Cortex of kidney (tissue), 1 donor: ENCODE measurements at places on chromosomes 1 and 21.

DNA sequence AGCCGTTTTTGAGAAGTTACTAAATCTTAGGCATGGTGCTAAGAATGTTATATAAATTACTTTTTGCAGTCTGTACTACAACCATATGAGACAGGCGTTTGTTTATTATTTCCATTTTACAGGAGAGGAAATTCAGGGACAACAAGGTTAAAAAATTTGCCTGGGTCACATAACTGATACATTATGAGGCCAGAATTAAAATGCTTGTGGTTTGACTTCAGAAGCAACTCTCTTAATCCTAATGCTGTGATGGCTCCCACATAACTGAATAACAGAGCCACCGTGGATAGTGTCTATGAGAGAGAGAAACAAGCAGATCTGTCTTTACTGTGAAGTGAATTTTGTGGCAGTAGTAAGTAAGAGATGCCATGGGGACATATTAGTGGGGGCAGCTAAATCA lies 184.9 kb downstream of the NCAM2 start:
- no peak for DNase-seq

GRCh38 chr21:36059823-36060158 lies 535 bp downstream of the SETD4 start:
- DNase-seq: no peak

DNA sequence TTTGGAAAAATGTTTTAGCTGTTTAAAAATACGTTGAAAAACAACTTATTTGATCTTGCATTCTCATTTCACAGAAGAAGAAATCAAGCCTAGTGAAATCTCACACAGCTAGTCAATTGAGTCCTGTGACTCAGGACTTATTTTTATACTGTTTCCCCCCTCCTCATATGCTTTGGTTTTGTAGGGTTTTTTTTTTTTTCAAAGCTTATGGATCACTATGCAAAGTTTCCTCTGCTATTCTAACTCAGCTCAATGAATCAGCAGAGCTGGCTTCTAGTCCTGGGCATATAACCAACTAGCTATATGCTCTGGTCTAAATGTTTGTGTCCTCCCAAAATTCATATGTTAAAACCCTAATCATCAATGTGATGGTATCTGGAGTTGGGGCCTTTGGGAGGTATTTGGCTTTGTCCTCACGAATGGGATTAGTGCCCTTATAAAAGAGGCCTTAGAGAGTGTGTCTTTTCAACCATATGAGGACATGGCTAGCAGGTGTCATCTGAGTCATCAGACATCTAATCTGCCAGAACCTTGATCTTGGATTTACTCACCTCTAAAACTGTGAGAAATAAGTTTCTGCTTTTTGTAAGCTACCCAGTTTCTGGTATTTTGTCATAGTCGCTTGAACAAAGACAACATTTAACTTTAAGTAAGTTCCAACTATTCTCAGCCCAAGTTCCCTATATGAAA lies 317.2 kb upstream of the C1orf87 start:
- DNase-seq: no peak

DNA sequence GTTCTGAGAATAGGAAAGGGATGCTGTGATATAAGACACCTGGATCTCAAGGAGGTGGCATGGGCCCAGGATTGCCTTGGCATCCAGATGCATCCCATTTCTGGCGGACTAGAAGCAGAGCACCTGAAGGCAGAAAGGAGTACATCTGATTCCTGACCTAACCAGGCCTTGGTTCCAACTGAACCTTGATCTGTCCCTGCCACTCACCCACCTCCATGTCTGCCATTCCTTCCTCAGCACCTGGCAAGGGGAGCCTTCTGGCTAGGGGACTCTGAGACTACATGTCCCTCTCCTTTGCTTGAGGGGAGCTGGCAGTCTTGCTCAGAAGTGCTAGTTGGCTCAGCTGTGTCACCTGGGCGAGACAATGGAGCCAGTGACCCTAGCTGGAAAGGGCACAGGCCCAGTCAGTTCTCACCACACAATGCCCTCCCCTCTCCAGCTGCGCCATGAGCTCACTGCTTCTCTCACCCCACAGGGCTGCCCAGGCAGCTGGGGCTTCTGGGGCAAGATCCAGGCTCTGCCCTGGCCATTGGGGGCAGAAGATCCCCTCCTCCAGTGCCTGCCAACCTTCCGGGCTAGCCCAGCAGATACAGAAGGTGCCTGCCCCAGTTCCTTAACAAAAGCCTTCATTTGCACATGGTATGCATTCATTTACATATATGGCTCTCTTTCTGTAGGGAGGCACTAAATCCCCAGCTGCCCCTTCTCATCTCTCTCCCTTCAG lies 2.9 kb downstream of the IGSF8 start:
- no peak for DNase-seq

GRCh38 chr1:190303501-190303900 lies 174.2 kb downstream of the BRINP3 start:
- DNase-seq: no peak

GRCh38 chr1:229454056-229454455 lies 20.2 kb upstream of the ACTA1 start:
- no peak for DNase-seq

DNA sequence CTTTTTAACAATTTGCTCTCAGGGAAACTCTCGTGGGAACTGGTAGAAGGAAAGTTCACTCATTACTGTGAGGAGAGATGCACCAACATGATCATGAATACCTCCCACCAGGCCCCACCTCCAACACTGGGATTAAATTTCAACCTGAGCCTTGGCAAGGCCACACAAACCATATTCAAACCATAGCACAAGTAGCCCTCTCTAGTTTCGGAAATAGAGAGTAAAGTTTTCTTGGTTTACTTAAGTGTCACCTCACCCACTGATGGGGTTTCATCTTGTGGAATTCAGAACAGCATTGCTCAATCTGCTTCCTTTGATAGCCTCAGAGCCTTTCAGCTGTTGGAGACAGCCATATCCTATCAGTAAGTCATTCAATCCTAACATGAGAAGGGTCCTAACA lies 25.5 kb upstream of the CCSAP start:
- DNase-seq: no peak

DNA sequence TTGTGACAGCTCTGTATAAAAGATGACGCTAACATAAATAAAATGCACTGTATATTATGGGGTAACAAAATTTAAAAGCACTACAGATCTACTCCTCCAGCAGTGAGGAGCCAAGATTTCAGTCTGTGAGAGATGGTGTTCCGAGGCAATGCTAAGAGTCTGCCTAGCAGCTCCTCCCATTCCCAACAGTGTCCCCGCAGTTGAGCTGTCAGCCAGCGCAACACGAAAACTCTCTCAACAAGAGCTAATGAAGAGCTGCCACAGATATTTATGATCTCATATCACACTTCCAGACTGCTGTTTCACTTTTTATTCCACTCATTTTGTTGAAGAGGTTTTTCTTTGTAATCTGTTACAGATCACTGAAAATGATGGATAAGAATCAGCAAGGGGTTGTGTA lies 53.9 kb upstream of the ESRRG start:
- DNase-seq: no peak

DNA sequence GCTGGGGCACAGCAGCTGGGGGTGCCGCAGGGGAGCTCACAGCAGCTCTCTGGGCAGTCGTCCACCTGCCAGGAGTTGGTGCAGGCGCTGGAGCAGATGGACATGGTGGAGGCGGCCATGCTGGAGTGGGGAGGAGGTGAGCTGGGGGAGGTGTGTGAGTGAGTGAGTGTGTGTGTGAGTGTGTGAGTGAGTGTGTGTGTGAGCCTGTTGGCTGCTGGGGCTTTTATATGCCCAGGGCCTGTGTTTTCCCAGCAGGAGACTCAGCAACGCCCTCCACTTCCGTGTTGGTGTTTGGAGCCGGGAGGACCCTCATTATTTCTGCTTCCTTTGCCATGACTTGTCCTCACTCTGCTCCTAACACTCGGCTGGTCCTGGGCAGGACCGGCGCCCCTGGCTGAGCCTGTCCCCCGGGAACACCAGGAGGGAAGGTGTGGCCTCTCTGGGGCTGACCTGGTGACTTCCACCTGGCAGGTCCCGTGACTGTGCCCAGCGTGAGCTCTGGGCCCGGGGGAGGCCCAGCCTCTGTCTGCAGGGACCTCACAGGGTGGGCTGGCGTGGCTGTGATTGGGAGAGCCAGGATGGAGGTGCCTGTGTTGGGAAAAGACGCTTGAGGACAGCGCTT lies at the start of gene KRTAP10-2:
Gene KRTAP10-2, minus strand, starts transcription at position 166 of the 622 bp plus-strand sequence. Its CDS starts 47 bp downstream, at position 119.
- no peak for DNase-seq

DNA sequence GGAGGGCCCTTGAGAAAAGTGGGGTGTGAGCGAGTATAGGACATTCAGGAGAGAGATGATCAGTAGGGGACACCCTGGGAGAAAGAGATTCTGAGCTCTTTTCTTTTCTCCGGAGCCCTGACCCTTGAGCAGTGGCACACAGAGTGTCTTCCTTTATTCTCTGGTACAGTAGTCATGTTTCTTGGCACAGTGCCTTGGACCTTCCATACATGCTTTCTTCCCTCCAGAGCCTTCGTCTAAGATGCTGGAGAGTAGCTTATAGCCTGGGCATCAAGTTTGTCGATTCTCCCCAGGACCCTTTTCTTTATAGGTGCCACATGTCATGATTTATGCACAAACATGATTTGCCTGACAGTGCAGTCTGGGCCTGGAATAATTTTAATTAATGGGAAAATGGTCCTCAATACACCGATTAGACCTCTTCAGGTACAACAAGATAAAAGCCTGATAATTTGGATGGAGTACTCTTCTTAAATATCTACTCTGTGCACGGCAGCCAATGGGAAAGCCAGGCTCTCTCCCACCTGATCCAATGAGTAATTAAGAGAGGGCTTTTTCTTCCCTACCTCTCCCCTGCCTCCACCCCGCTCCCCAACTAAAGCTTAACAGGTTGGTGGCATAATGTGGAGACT lies at the start of gene TBX19:
Gene TBX19, plus strand, starts transcription at position 582 of the 632 bp plus-strand sequence. CDS start 214 bp downstream, outside the sequence.
- DNase-seq: no peak

- no peak for DNase-seq
Observed at GRCh38 chr1:68322096-68322495, 89.8 kb upstream of the WLS start.

DNA sequence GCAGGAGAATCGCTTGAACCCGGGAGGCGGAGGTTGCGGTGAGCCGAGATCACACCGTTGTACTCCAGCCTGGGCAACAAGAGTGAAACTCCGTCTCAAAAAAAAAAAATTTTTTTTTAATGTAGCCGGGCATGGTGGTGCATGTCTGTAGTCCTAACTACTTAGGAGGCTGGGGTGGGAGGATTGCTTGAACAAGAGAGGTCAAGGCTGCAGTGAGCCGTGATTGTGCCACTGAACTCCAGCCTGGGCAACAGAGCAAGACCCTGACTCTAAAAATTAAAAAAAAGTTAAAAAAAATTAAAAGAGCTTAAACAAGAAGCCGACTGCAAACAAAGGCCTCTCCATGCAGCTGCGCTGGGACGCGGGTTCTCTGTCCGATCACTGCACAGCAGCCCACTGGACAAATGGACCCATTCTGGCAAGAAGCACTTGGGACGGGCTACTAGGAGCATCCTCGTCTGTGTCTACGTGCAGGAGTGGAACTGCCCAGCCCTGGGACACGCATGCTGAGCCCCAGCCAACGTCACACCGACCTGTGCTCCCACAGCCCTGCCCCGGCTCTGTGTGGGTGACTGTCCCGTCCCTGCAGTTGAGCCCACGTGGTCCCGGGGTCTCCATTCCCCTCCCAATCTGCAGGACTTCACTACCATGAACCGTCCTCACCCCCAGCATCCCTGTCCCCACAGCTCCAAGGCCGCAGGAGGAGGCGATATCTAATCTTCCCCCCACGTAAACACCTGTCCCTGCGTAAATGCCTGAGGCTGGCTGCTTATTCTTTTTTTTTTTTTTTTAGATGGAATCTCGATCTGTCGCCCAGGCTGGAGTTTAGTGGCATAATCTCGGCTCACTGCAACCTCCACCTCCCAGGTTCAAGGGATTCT lies 12.3 kb downstream of the SLC35E2B start:
- DNase-seq: no peak

DNA sequence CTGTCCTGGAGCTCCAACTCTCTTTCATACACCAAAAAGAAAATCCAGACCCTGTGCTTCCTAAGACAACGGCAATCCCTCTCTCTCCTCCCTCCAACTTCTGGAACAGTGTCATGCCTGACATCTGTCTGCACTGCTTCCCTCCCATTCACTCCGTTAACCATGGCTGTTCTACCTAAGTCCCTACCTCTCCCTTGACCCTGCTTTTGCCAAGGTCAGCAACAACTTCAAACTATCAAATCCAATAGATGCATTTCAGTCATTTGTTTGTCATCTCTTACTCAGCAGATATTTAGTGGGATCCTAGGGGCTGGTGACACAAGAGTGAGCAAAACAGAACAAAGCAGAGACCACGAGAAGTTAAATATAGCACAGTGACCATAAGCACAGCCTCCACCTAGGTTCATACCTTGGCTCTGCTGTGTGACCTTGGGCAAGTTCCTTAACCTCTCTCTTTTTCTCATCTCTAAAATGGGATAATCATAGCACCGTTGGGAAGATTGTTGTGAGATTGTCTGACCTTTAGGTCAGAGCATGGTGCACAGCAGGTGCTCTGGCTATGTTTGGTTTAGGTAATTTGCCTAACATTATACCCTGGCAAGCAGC lies 88.9 kb downstream of the TMEM53 start:
- no peak for DNase-seq

DNA sequence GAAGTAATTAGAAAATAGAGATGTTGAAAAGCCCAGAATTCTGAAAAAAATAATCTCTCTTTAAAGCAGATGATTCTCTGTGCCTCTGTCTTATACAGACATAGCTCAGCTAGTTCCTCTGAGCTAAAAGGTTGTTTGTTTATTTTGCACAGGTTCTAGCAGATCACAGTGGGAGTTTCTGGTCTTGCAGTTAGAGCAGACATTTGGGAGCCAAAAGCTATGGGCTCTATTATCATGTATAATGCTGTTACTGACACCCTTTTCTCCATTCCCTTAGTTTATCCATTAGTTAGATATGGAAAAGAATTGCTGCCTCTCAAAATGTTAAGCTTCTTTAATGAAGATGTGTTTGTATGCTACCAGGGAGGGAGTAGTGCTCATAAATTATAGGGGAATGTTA lies 20.5 kb upstream of the CD55 start:
- DNase-seq: no peak

DNA sequence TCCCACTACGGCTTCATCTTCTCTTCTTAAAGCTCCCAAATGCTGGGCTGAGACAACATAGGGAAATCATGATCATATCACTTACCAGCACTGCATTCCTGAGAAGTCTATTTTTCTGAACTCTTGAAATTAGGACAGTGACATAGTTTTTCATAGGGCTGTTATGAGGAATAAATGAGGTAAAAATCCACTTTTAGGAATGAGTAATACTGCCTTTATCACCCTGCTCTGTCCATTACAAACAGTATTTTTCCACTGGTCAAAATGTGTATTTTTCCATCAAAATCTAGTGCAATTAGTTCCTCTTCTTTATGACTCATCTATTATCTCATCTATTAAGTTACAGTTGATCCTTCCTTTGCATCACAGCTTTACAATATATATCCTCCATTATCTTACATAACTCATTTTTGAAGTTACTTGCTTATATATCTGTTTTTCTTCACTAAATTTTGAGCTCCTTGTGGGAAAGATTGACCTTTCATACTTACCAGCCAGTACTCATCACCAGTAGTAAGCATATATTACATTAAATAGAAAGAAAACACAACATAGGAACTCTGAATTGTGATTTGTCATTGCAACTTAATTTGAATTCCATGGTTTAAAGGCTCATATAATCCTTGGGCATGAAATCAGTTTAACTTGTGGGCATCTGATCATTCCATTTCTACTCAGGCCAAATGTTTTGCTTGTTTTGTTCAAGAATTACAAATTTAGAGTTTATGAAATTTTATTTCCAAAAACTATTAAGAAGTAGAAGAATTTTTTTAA lies 37.1 kb downstream of the PRRX1 start:
- DNase-seq: no peak

- DNase-seq: no peak
Observed at GRCh38 chr1:110636149-110636935, 30.2 kb upstream of the KCNA2 start.

- no peak for DNase-seq
Observed at GRCh38 chr1:46180082-46180616, 3.9 kb upstream of the P3R3URF start.
